ENCODE measurements at places on chromosomes 12 and 14.

- DNase-seq: no peak
These were observed 160.6 kb downstream of the CAPZA3 start for GRCh38 chr12:18898470-18898869.

- DNase-seq: no peak
These were observed 75.3 kb upstream of the FAR2 start for GRCh38 chr12:29073631-29074239.

DNA sequence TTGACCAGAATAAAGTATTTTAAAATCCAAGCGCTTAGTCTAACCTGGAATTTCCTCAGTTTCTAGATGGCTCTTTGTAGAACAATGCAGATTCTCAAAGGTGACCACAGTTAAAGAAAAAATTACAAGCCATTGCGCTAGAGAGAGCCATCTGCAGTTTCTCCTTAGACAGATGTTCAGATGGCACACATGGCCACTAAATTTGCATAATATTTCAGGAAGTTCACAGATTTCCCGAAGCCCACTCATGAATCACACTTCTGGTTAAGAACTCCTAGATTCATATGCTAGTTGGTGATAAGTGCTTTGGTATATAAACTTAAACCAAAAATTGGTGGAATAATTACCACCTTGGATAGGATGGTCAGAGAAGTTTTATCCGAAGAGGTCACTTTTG, 749 bp downstream of the AKAP3 start:
- no peak for DNase-seq

GRCh38 chr12:72406111-72406510, 133.9 kb downstream of the TRHDE start:
- DNase-seq: no peak

GRCh38 chr12:2376908-2377657, 324.3 kb downstream of the CACNA1C start:
- peak; percentile 97 for DNase-seq

- no peak for DNase-seq
These were observed 633 bp downstream of the RPAP3 start for GRCh38 chr12:47705229-47705565.

- peak; percentile 57 for DNase-seq
These were observed 884 bp downstream of the CAPRIN2 start for GRCh38 chr12:30753751-30754382.

- no peak for DNase-seq
These were observed 47.8 kb upstream of the MED13L start for GRCh38 chr12:116325336-116325664.

DNA sequence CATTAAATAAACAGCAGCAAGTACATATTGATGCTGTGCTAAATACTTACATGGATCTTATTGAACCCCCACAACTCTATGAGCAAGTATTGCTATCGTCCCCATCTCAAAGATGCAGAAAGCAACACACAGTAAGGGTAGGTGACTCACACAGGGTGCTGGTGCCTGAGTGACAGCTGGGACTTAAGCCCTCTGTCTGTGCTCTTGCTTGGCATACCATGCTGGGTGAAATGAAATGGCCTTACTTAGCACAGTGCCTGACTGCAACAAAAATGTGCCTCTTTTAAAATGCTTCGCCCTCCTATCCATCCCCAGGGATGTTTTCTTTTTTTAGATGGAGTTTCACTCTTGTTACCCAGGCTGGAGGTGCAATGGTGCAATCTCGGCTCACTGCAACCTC, 788 bp downstream of the TEX52 start:
- DNase-seq: no peak

- no peak for DNase-seq
These were observed 254.4 kb downstream of the SLC16A7 start for GRCh38 chr12:59850268-59850667.

- DNase-seq: no peak
These were observed 102.2 kb downstream of the SSPN start for GRCh38 chr12:26297396-26298070.

GRCh38 chr12:122413516-122414404, 8.7 kb downstream of the CLIP1 start:
- DNase-seq: no peak

DNA sequence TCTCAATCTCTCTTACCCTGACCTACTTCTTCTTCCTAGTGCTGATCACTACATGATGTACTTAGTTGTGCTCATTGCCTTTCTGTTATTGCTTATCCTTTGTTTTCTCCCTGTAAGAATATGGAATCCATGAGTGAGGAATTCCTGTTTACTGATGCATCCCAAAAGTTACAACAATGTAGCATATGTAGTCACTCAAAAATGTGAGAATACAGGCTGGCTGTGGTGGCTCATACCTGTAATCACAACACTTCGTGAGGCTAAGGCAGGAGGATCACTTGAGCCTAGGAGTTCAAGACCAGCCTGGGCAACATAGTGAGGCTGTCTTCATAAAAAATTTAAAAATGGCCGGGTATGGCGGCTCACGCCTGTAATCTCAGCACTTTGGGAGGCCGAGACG, 8.0 kb upstream of the WDR20 start:
- no peak for DNase-seq

- no peak for DNase-seq
These were observed 19.0 kb downstream of the GCN1 start for GRCh38 chr12:120175537-120175936.

- DNase-seq: no peak
These were observed at the start of gene SERPINA3 for GRCh38 chr14:94612174-94612573. TSS of gene SERPINA3 (plus strand) at chr14:94612391. CDS start at chr14:94614442, 2,051 bp downstream.

DNA sequence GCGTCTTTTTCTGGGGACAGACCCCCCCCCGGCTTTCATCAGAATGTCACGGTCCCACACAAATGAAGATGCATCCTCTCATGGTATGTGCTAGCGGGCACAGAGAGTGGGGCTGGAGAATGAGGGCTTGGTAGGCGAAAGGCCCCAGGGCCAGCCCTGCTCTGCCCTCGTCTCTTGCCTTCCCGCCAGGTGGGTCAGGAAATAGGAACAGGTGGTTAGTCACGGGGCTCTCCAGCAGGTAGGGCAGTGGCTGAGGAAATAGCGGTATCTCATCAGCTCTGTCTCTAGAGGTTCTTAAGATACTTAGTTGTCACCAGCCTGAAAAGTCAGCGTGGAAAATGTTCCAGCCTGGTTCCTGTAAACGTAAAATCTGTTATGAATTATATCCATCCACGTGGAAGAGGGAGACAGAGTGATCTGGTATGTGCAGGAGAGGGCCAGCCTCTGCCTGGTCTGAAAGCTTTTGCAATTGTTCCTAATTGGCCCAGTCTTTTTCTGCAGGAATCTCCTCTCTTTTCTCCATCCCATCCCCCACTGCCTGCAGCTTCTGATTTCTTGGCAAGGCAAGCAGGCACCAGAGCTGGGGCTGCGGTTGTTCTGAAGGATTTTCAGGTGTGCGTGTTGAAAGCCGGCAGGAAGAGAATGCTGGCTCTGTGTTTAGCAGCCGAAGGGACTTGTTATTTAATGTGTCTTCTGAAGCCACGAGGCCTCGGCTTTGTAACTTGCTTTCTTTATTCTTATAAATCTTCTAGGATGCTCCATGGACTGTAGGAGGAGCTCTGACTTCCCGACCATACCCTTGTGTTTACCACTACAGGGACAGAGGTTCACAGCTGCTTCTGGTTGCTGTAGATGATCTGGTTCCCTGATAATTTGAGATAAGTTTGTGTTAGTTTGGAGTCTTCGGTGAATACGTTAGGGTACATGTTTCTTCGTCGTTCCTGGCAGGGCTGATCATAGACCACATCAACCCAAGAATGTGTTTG, 131.1 kb downstream of the CACNA1C start:
- peak; percentile 75 for DNase-seq

DNA sequence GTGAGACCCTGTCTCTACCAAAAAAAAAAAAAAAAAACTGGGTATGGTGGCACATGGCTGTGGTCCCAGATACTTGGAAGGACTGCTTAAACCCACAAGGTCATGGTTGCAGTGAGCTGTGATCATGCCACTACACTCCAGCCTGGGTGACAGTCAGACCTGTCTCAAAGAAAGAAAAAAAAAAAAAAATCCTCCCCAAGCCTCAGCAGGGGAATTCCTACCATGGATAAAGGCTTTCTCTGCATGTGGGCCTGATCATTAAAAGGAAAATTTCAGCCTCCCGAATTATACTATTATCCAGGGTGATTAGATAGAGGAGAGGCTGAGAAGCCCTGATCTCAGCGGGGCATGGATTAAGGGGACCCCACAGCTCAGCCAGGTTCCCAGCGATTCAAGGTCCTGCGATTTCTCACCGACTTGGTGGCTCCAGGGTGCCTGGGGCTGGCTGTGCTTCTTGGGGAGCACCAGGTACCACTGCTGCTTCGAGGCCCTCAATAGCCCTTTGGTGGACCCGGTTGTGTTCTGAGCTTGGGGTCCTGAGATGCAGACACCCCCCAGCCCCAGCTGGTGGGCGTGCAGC, 5.6 kb downstream of the SH2B3 start:
- no peak for DNase-seq
